ENCODE measurements at places on chromosomes 16 and 17.

GRCh38 chr16:5607169-5607568 lies 509.6 kb upstream of the EEF2KMT start:
- DNase-seq: no peak

DNA sequence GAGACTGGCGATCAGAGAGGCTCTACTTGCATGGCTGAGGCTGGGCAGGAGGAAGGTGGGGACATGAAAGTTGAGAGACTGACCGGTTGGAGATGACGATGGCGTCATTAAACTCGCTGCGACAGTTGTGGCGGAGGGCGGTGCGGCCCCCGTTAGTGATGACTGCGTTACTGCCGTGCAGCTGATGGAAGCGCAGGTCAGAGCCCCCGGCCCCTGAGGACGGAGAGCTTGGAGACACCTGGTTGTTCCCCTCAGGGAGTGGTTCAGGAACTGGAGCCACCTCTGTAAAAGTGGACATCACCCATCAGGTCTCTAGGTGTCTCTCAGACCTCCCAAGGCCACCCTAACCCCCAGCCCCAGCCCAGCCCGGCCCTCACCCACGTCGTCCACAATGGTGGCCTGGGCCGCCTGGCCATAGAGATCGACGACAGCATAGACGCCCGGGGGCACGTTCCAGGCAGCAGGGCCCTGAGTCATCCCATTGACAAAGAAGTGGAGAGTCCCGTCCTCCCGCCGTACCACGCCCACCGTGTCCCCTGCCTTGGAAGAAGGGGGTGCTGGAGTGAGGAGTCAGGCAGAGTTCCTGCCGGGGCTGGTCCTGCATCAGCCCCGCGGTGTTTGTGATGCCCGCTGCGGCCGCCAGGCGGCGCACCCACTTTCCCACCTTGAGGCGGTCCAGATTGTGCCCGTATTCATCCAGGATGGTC lies 5.3 kb downstream of the NEURL4 start:
- no peak for DNase-seq

DNA sequence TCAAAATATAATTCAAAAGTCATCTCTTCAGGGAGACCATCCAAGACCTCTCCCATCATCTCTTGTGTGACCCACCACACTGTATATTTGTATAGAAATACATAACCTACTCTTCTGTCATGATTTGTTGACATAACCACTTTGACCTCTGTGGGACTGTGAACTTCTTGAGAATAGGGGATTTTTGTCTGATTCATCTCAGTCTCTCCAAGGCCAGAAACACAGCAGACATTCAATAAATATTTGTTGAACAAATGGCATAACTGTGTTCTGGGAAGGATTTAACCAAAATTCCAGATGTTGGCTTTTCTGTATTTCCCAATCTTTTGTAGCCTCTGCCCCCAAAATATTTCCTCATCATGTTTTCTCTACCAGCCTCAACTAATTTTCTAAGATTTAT lies 169.7 kb downstream of the CDH11 start:
- peak; percentile 45 for DNase-seq

DNA sequence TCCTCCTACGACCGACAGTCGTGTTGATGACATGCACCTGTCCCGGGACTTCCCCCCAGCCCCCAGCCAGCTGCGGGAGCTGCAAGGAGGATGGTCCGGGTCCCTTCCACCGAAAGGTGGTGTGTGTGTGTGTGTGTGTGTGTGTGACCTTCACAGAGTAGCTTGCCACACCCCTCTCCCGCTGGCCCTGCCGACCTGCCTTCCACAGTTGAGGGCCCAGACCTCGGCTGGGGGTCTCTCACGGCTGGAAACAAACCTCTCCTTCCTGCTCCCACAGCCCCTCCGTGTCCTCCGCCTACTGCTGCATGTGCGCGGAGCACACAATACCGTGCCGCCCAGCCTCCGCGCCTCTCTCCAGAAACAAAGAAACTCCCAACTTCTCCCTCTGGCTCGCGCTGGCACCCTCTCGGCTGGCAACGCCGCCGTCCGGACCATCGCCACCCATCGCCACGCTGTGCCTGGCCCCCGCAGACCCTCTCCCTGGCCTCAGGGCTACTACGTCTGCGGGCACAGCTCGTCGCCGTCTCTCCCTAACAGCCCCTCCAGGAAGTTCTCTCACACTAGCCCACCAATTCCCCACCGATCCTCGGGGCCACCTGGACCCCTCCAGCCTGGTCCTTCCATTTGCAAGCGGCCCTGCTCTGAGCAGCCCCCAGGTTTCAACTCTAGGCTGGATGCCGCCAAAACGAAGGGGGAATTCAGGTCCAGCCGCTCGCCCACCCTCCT lies 81.2 kb downstream of the TIMM22 start:
- no peak for DNase-seq

DNA sequence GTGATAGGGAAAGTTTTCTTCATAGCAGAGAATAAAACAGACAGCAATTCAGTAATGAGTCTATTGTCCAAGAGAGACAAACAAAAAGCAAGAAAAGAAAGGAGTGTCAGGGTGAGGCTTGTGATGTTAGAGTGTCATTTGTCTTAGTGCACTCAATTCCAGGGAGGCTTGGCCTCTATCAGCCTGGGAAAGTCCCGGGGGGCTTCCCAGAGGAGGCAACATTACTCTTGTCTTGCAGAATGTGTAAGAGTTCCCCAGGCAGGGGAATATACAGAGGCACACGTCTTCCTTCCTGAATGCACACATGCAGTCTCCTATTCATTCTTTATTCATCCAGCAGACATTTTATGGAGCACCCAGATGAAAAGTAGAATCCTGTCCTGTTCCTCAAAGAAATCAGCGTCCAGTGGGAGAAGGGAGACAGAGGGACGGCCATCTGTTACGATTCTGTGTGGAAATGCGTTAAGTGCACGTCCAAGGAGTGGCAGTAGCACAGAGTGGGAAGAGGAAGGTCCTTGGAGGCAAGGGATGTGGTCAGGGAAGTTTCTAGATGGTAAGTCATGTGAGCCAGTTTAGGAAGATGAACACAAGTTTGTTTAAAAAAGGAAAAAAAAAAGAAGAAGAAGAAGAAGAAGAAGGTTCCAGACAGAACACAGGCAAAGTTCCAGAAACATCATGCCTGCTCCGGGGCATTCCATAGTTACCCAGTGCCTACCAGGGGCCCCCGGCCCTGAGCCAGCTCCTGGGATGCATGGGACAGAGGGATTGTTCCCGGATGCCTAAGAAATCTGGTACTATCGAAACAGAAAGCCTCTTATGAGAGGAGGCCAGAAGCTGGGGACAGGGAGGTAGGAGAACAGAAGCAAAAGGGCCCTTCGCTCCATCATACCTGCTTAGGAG lies 21.1 kb downstream of the CACNG4 start:
- DNase-seq: no peak

Data from fibroblast of skin of left biceps (primary cell).